ENCODE measurements at places on chromosomes 11 and 22. TPM values are rescaled to one million over a fixed set of nuclear protein-coding genes. Genes with fewer than 3 reads are reported as not detected.

DNA sequence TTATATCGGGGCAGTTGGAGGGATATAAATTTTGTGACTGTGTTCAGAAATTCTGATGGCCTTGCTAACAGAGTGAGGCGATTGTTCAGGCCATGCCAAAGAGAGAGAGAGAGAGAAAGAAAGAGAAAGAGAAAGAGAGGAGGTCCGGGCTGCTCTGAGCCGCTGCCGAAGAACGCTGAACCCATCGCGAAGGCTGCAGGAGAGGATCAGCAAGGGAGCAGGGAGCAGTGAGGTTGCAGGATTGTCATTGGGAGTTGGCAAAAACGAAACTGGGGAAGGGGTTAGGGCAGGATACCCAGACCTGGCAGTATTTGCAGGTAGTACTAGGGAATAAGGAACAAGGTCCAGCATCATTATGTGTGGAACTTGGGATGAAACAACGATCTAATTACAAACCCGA lies 537.1 kb downstream of the INSC start:
- DNase-seq: no peak

- DNase-seq: peak; percentile 13
Measured at GRCh38 chr11:94309757-94310156, 5.4 kb downstream of the IZUMO1R start.

- peak; percentile 79 for DNase-seq
Measured at GRCh38 chr11:35919244-35919643, 24.6 kb upstream of the LDLRAD3 start.

CNTN5 gene
- total RNA-seq: not detected

DNA sequence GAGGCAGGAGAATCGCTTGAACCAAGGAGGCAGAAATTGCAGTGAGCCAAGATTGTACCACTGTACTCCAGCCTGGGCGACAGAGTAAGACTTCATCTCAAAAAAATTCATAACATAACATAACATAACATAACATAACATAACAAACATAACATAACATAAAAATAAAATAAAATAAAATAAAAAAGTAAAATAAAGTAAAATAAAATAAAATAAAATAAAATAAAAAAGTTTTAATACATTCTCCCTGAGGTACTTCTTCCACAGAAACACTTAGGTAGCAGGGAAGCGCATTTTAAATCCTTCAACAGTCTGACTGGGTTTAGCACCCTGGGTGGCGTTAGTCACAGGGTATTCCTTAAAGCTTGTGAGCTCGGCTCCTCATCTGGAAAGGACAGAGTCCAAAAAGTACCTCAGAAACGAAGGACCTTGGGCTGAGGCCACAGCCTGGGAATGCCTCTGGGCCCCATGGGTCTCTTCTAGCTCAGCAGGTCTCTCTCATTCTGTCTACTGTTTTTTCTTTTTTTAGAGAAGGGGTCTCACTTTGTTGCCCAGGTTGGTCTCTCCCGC lies 41.7 kb downstream of the MICAL3 start:
- no peak for DNase-seq

- DNase-seq: no peak
Measured at GRCh38 chr11:129728581-129728980, 87.1 kb upstream of the TMEM45B start.

CCT8L2 gene
- not detected for total RNA-seq
